ENCODE measurements at places on chromosomes 6 and 20.

GRCh38 chr20:23680146-23680545 is 8.7 kb downstream of the CST4 start:
- DNase-seq = no peak

DNA sequence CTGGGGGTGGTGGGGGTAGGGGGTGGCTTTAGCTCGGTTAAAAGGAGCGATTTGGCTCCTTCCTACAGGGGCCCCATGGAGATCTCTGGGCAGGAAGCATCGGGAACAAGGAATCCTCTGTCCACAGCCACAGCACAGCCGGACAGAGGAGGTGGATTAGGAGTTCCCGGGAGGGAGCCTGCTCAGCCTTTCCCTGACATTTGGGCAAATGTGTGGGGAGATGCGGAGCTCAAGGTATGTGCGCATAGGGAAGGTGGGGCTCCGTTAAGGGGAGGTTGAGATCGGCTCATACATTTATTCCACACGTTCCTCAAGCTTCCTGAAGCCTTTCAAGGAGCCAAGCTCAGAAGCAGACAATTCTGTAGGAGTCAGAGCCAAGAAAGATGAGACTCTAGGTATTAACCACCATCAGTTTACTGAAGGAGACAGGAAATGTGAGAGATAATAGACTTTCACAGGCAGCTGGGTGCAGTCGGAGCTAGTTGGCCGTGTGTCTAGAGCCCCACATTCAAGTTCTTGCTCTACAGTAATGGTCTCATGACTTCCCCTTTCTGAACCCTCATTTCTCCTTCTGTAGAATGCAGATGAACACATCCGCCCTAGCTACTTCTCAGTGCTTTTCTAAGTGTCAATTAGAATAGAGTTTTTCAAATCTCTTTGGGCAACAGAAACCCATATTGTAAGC is 40.8 kb upstream of the EPB41L1 start:
- DNase-seq = no peak

DNA sequence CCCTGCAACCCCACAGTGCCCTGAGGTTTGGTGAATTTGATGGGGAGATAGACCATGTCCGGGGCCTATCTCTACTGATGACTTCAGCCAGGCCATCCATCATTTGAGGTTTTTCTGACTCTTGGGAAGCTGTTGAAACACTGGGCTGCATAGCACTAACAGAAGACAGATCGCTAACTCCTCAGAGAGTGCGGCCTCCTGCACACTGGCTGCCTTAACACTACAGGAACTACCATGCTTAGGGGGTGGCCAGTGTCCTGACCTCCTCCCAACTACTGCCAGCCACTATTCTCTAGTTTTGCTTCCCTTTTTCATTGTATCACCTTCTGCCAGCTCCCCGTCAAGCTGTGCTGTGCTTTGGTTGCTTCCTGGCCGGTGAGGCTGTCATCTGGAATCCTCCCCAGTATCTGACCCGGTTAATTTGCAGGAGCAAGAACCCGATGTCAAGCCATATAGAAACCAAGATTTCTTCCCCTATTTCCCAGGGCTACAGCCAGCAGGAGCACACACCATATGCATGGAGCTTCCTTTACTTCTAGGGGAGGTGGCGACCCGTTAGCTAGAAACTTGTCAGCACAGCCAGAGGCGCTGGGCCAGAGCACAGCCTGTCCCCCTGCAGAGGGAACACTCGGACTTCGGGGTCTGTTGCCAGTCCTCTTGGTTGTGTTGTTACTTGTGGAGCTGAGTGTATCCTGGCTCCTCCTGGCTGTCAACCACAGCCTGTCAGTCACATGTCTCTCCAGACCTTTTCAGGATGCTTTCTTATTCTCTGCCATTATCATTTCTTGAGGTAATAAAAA is 57.3 kb upstream of the TRAF3IP2 start:
- peak; percentile 59 for DNase-seq

GRCh38 chr20:4814696-4815252 is 93.1 kb downstream of the PRND start:
- no peak for DNase-seq

DNA sequence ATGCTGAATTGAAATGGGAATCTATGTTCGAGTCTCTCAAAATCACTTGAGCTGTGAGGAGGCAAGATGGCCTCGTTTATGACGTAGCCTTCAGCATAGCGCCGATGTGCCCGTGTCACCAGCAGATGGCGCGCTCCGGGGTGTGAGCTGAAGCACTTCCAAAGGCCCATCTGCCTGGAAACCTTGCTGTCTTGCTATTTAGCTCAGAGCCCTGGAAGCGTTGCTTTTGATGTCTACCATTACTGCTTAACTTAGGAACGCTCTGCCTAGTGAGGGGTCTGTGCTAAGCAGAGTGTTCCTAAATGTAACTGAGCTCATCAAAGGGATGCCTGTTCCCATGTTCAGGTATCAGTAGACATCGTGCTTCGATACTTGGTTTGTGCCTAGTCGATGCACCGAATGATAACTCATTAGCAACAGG is 67.7 kb downstream of the SYCP2L start:
- peak; percentile 65 for DNase-seq

GRCh38 chr20:44835116-44835515 is 24.8 kb upstream of the RIMS4 start:
- DNase-seq = no peak

DNA sequence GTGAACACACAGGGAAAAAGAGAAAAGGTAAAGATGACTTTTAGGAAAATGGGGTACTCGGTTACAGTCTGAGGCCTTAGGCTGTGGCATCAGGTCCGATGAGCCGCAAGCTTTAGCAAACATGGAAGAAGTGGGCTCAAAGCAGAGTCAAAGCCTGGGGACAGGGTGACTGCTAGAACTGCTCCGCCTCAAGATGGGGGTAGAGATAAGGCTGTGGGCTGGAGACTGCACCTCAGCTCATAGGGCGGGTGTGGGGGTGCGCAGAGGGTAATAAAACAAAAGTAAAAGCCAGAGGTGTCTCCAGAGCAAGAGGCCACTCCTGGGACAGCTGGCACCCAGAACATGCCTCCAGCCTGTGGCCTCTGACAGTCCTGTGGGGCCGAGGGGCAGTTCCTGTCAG is 21.3 kb upstream of the SYNDIG1 start:
- DNase-seq = no peak

- DNase-seq = peak; percentile 83
These were observed at the start of gene MICA for GRCh38 chr6:31403283-31404060. TSS of gene MICA (plus strand) at chr6:31403595. CDS start at chr6:31403633, 38 bp downstream.

DNA sequence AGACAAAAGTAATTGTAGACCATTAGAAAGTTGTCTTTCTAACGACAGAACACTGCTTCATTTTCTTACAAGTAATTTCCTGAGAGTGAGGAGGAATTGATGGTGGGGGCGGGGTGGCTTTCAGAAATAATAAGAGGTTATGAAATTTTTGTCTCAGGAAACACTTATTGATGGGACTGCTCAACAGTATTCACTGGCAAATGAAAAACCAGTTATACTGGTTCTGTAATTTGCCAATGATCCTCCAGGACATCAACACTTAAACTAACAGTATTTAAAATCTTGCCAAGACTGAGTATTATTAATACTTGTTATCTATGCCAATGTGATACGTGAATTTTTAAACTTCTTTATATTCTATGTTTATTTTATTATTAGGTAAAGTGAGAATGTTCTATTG is 41.8 kb upstream of the FUT9 start:
- DNase-seq = no peak

All from Ammon's horn (tissue), 1 donor.